ENCODE measurements at places on chromosomes 2 and 18.
A peak's percentile ranks its signal among the peaks of the same experiment; 100 is the strongest.

DNA sequence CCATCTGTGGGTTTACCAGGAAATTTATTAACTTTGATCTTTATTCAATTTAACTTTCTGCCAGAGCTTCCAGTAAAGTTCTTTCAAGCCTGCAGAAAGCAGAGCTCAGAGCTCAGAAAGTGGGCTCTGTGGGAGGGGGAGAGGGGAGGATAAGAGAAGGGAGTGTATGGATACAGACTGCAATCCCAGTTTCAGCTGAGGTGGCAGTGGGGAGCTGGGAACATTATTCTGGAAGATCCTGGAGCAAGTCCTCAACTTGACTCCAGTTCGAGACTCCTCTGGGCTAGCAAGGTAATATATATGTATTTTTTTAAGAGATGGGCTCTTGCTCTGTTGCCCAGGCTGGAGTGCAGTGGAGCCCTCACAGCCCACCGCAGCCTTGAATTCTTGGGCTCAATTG, 108.9 kb upstream of the NABP1 start:
- DNase-seq: no peak

GRCh38 chr2:219701847-219702634, 74.6 kb downstream of the SLC4A3 start:
- DNase-seq: no peak

DNA sequence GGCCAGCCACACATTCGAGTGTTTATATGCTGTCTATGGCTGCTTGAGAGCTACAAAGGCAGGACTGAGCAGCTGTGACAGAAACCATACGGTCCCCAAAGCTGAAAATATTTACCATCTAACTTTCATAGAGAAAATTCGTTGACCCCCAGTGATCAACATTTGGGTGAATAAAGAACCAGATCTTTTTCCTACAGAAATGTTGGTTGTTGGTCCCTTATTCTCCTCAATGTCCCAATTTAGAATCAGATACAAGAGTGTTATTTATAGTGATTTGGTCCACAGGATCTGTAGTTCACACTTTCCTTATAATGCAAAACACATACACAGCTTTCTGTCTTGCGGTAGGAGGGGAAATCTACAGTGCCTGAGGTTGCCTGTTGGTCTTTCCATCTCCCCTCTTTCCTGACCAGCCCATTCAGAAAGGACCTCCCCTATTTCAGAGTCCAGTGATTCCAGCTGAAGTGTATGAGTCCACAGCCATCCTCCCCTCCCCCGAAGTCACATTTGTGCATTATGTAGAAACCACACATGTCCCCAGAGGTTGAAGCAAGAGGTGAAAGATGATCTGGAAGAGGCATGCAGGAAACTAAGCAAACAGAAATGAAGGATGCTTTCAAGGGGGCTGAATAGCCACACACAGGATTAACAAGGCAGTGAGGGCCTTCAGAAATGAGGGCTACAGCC, 61.9 kb downstream of the SPRED2 start:
- no peak for DNase-seq

- DNase-seq: peak; percentile 43
Measured at GRCh38 chr2:127859712-127860085, 1.7 kb upstream of the POLR2D start.

DNA sequence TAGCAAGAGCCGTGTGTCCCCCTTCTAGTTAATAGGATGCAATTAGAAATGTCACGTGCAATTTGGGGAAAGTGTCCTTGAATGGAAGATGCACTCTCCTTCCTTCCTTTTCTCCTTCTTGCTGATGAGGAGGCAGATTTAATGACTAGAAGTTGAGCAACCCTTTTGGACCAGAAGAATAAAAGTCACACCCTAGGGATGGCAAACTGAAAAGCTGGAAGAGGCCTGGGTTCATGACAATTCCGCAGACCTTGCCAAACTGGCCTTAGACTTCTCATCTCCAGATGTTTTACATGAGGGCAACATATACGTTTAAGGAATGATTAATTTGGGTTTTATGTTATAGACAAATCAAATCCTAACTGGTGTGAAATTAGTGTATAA, 38.6 kb upstream of the NCOA1 start:
- no peak for DNase-seq

- peak; percentile 77 for DNase-seq
Measured at GRCh38 chr2:23571527-23572282, 186.7 kb downstream of the KLHL29 start.

- DNase-seq: no peak
Measured at GRCh38 chr2:23904692-23905091, 22.2 kb downstream of the ATAD2B start.

- DNase-seq: peak; percentile 52
Measured at GRCh38 chr2:223944166-223944702, 901 bp downstream of the WDFY1 start.

DNA sequence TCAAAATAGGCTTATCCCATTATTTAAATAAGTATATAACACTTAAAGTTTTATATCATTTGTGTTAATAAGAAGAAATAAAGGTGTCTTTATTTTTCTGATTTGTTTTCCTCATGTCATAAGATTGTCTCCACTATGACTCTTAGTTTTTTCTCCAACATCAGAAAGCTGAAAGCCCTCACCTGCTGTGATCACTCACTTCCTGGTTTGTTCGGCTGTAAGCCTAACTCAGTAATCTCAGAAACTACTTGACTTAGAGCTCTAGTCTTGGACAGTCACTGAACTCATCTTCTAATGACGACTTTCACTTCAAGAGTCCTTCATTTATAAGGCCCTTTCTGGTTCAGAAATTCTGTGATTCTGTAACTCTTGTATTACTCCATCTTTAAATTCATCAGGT, 311.0 kb downstream of the ZEB2 start:
- DNase-seq: no peak

- DNase-seq: peak; percentile 60
Measured at GRCh38 chr2:179049546-179050311, at the start of gene CCDC141. Gene CCDC141, minus strand, starts transcription at chr2:179050137. Its CDS starts 196 bp downstream, at chr2:179049941.

DNA sequence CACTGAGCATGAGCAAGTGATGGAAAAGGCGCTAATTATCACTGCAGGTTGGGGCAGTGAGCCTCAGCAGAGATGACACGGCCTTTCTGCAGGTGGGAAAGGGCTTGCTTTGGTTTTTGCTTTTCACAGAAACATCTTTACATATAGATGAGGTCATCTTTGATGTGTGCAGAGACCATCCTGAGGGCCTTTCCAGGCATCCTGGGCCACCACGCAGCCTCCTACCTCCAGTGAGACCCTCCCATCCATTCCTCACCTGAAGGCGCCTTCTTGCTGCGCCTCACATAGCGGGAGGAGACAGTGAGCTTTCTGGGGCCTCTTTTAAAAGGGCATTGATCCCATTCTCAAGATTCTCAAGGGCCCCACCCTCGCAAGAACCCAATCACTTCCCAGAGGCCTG, 235.3 kb upstream of the RAB6C start:
- DNase-seq: no peak

GRCh38 chr2:85011747-85012146, 40.8 kb downstream of the KCMF1 start:
- DNase-seq: no peak

GRCh38 chr2:111069722-111070121, 51.0 kb upstream of the BCL2L11 start:
- no peak for DNase-seq

GRCh38 chr2:18271370-18272147, 288.9 kb downstream of the RDH14 start:
- DNase-seq: no peak

GRCh38 chr2:133169274-133169912, 398.9 kb downstream of the NCKAP5 start:
- no peak for DNase-seq

- no peak for DNase-seq
Measured at GRCh38 chr2:79721966-79722365, 209.1 kb downstream of the CTNNA2 start.

- DNase-seq: no peak
Measured at GRCh38 chr2:228747483-228747882, 523.6 kb downstream of the PID1 start.

DNA sequence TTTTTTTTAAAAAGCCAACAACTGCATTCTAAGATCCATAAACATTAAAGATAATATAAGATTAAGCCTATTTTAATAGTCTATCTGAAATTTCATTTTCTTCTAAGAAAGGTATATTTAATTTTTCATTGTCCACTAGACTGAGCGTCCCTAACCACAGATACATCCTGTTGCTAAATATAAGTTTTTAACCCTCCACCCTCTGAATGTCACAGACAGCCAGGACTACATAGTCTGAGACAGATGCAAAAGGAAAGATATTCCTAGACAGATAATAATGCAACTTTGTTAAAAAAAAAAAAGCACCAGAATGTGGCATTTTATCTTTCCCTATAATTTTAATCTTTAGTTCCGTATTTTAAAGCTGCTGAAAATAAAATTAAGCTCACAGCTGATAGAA, 114.6 kb downstream of the ZEB2 start:
- DNase-seq: no peak

DNA sequence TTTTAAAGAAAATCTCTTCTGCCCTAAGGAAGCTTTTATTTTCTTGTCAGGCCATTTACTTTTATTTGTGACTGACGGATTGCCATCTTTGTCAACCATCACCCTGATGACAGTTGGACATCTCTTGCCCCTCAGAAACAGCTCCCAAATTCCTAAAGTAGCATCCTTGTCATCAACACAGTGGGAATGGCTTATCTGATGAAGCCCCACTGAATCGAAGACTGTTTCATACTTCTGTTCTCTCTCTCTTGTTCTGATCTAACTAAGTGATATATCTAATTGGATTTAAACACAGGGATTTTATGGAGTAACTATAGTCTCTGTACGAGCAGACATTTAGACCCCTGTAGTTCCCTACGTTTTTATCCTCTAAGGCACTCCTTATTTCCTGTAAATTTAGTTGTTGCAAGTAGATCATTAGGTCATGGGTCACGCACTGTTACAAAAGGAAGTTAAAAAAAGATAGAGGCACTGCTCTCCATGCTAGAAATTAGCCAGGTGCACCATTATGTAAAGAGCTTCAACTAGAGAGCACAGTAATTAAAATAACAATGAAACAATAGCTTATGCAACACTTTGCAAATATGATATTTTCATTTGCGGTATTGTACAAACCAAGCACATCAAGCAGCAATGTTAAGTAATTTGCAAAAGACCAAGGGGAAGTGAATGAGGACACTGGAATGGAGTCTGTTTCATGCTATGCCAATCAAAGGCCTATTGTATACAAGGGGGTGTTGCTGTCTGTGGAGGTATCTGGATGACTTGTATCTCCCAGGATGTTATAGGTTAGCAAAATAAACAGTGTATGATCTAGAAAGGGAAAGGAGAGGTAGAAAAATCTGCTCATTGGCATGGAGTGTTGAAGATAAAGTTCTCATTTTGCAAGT, 284.7 kb downstream of the LRRTM1 start:
- no peak for DNase-seq

- DNase-seq: no peak
Measured at GRCh38 chr2:144462266-144462665, 57.7 kb downstream of the ZEB2 start.

DNA sequence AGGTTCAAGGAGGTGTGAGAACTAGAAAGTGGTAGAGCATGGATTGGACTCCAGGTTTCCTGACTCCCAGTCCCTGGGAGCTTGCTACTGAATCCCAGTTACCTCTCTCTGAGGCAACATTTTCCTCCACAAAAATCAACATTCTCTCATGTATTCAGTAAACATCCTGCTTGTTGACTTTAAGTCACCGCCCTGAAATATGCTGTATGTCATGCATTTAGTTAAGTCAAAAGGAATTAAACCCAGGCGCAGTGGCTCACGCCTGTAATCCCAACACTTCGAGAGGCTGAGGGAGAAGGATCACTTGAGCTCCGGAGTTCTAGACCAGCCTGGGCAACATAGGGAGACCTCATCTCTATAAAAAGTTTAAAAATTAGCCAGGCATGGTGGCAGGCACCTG, 3.8 kb downstream of the MATN3 start:
- DNase-seq: no peak

- DNase-seq: peak; percentile 88
Measured at GRCh38 chr2:177753682-177754491, 318.7 kb downstream of the PDE11A start.

- no peak for DNase-seq
Measured at GRCh38 chr2:133303150-133303549, 265.1 kb downstream of the NCKAP5 start.

- DNase-seq: no peak
Measured at GRCh38 chr2:160680294-160680693, 186.7 kb upstream of the RBMS1 start.

DNA sequence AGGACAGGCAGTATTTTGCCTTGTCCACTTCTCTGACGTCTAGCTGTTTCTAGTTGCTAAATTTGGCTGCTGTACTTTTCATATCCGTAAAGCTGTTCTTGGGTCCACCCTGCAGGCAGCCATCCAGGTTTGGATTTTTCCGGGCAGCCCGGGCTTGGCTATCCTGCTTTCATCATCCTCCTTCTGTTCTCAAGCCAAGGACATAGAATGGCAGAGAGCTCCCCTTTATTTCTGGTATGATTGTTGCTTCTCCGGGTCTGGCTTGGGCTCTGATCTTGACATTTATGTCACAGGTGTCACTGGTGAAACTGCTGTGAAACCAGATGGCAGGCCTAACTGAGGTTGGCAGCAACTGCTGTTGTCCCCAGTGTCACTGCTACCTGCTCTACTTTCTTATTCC, 35.5 kb downstream of the SCN2A start:
- peak; percentile 70 for DNase-seq

DNA sequence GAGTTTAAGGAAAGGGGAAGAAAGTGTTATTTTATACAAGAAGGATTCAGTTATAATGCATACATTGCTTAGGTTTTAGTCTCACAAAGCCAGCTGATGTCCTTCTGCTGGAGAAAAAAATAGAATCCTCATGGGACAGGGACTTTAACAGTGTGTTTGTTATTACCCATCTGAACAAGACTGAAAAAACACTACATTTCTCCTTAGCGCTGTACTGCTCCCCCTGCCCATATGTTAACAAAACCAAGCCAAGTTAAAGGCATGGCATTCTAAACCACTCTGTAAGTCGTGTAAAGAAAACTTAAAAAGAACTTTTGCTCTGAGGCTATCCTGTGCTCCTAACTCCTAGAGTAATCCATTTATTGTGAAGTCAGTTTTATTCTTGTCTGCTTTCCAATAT, 102.6 kb upstream of the NYAP2 start:
- DNase-seq: no peak

DNA sequence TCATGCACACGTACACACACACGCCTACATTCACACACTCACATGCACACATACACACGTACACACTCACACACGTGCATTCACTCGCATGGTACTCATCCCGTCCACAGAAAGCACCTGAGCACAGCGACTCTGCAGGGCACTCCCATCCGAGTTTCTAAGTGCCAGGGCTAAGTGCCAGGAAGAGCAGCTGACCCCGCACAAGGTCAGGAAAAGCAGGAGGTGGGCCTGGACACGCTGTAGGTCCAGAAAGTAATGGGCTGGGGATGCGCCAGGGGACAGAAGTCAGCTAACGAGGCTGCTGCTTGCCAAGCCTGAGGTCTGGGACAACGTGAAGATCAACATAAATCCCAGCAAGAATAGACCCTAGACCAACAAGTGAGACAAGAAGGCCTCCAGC, 15.8 kb downstream of the ADI1 start:
- peak; percentile 45 for DNase-seq

GRCh38 chr18:44887227-44887631, 206.5 kb downstream of the SETBP1 start:
- no peak for DNase-seq
